GF-D8 (cell line): ENCODE measurements at places on chromosomes 1 and 21.

- DNase-seq, result no peak
These were observed 146.6 kb downstream of the PGBD5 start for GRCh38 chr1:230279583-230279945.

DNA sequence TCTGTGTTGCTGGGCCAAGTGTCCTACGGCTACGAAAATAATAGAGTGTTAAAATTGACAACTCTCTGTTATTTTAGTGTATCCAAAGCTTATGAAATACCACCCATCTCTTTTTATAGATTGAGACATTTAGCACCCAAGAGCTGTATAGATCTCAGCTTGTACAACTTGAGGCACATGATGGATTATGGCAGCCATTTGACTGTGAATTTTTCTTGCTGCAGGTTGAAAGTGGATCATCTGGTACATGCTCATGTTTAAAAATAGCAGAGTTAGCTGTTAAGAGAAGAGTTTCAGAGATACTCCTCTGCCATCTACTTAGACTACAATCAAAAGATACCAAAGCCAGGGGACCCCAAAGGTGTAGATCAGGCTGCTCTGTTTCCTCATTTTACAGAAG lies 49.3 kb upstream of the FAM3B start:
- DNase-seq, result no peak

- no peak for DNase-seq
These were observed 43.3 kb upstream of the SOD1 start for GRCh38 chr21:31616216-31616615.

DNA sequence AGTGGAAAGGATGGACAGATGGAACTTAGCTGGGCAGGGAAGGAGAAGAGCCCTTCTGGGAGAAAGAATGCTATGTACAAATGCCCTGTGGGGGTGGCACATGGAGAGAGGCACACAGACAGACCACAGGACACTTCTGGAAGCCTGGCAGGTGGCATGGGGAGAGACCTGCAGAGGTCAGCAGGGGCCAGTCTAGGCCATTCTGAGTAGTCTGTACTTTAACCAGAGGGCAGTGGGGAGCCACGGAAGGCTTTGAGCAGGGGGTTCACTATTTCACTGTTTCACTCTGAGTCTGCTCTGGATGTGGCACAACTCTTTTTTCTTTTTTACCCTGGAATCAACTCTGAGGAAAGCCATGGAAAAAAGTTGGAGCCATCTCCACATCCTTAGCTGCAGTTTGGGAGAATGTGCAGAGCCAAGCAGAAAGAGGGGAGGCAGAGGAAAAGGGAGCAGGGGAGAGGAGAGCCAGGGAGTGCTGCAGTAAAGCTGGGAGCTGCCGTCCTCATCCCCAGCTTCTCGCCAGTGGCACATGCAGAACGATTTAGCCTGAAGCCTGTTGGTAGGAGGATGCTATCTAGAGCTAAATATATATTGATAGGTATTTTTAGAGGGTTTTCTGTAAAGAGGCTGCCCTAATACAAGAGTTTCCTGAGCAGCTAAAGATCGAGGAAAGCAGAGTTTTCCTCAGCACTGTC lies 34.0 kb downstream of the CACNA1E start:
- no peak for DNase-seq

GRCh38 chr1:178688244-178688643 lies 36.8 kb upstream of the RALGPS2 start:
- no peak for DNase-seq

DNA sequence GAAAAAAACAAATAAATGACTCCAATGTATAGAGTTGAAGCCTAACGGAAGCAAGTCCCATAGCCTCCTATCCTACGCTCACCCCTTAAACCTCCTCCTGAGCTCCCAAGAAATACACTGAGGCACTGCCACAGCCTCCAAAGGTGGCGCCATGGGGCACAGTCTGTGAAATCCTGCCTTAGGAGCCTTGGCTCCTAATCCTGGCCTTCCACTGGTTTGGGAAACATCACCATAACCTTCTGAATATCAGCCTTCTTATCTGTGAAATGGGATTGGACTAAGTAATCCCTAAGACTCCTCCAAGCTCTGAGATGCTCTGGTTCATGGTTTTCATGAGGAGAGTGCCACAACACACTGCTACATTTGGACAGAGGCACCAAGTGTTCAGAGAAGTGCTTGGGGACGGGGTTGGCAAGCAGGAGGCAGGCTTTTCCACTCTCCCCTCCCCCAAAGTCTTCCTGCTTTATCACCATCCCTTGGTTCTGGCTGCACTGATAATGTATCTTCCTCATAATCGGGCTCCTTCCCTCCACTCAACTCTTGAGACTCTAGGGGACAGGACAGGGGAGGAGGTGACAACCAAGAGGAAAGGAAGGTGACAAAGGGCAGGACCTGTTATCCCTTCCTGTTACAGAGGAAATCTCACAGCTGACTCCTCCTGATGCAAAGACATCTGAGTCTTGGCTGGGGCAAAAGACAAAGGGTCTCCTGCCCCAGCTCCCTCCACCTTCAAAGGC lies 2.7 kb downstream of the SLAMF7 start:
- no peak for DNase-seq

GRCh38 chr1:159989581-159989980 lies 35.5 kb upstream of the SLAMF9 start:
- DNase-seq, result no peak

GRCh38 chr1:202229376-202229775 lies 35.8 kb downstream of the LGR6 start:
- no peak for DNase-seq

GRCh38 chr1:117566556-117566955 lies 39.3 kb upstream of the TENT5C start:
- DNase-seq, result no peak

DNA sequence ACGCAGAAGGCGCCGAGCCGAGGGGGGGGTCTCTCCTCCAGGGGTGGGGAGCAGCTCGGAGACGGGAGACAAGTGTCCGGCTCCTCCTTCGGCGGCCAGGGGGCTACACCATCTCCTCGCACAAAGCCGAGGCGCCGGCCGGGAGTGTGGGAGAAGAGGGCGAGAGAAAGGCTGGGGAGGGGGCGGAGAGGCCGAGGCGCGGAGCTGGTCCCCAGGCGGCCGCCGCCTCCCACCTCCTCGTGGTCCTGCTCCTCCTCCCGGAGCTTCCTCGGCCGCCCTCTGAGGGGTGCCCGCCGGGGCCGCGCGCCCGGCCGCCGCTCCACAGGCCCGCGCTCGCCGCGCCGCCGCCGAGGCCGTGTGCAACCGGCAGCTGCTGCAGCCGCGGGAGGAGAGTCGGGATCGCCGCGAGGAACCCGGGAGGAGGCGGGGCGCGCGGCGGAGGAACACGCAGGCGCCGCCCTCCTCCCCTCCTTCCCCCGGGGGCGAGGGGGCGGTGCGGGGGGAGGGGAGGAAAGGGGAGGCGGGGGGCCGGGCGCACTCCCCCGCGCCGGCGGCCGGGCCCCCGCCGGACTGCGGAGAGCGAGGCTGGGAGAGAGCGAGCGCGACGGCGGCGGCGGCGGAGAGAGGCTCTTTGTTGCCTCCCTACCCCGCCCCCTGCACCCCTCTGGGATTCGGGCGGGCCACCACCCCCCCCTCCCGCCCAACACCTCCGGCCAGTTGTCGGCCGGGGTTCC lies at the start of gene ENAH:
ENAH (minus strand) TSS at position 395 of the 734 bp plus-strand sequence. CDS start 433 bp downstream, outside the sequence.
- DNase-seq, result no peak

DNA sequence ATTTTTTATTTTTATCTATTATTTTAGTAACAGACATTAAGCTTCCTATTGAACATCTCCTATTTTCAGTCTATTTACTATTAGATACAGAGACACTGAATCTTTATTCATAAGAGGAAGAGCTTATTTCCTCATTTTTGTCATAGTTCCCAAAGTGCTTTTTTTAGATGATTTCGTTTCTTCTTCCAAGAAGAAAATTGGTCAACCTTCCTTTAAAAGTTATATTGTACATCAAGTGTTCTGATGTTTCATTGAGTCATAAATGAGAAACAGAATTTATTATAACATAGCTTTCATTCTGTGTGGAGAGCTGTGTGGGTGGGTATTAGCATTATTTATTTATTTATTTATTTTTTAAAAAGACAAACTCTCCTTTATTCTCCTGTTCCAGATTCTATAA lies 50.6 kb upstream of the BACH1 start:
- peak; percentile 60 for DNase-seq

- no peak for DNase-seq
These were observed 154.3 kb downstream of the IGSF21 start for GRCh38 chr1:18261891-18262290.

- DNase-seq, result no peak
These were observed 187.6 kb downstream of the VPS13D start for GRCh38 chr1:12417389-12417788.

DNA sequence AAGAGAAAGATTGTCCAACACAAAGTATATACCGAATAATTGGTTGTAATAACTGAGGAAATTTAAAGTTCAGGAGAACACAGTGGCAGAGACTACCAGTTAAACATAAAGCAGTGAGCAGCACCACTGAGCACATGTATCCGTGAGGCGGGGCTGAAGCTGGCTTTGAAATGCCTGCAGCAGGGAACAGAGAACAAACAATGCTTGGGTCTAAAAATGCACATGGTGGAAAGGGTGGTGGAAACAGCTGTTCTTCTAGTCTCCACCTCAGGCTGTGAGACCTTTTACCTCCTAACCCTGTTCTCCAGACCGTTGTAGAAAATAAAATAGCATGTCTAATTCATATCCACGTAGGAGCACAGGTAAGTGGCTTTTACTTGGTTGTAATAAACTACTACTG lies 7.7 kb upstream of the GNG4 start:
- no peak for DNase-seq

DNA sequence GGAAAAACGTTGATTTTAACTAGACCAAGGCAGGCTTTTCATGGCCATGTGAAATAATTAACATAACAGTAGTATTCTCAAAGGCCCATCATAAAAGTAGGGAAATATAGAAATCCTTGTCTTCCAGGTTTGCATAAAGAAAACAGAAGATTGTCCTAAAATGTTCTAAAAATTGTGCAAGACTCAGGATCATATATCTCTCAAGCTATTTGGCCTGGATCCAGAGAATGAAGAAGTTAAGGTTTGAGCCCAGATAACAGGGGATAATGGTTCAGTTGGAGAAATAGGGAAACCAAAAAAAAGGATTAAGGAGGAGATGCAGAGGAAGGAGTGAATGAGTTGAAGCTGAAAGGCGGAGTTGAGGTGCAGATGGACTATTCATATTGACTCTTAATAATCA lies 555.5 kb upstream of the NR5A2 start:
- no peak for DNase-seq

- no peak for DNase-seq
These were observed 814.4 kb upstream of the RGS18 start for GRCh38 chr1:191343816-191344215.

DNA sequence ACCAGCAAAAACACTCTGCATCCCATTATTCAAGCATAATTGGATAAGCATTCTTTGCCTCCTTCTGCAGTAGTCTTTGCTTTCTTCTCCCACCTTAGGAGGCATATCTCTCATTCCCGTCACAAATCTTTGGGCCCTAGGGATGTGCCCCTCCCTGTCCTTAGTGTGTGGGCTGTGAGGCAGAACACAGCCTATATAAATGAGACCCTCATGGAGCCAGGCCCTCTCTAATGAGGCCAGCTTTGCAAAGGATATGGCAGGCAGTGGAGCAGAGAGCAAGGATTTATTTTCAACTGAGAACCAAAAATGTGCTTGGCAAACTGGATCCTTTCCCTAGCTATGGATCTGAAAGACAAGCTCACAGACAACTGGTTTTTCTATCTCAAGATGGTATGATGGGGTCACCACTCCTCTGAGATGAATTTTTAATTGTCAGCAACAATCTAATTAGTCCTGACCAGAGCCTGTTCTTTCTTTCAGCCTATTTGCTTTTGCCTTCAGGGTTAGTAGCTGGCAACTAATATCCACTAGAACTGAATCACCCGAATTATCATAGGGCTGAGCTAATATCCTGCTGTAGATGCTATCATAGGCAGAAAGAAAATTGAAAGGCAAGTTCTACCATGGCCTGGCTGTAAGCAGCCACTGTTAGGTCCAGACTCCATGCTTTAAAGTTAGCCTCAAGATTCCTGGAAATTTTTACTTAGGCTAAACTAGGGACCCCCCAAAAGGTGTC lies 134.2 kb downstream of the SYT2 start:
- DNase-seq, result no peak

DNA sequence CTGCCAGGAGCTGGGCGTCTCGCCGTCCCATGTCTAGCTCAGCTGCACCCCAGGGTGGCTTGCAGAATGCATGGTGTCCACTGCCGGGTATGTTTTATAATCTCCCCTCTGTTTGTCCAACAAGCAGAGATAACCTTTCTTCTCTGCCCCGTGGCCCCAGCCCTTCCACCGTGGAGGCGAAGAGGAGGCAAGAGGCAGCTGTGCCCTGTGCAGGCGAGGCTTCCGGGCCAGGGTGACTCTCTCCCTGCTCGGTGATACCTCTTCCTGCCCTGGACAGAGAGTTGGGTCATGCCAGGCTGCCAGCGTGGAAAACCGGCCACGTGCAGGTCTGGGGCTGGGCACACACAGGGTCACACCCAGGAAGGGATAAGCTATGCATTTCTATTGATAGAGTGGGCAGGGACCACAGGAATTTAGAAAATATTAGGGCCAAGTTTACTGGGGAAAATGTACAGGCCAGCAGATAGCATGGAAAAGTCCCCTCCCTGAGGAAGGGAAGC lies at the start of gene TFF2:
TFF2 (minus strand) TSS at position 68 of the 500 bp plus-strand sequence; CDS start at position 31, 37 bp downstream.
- DNase-seq, result no peak

DNA sequence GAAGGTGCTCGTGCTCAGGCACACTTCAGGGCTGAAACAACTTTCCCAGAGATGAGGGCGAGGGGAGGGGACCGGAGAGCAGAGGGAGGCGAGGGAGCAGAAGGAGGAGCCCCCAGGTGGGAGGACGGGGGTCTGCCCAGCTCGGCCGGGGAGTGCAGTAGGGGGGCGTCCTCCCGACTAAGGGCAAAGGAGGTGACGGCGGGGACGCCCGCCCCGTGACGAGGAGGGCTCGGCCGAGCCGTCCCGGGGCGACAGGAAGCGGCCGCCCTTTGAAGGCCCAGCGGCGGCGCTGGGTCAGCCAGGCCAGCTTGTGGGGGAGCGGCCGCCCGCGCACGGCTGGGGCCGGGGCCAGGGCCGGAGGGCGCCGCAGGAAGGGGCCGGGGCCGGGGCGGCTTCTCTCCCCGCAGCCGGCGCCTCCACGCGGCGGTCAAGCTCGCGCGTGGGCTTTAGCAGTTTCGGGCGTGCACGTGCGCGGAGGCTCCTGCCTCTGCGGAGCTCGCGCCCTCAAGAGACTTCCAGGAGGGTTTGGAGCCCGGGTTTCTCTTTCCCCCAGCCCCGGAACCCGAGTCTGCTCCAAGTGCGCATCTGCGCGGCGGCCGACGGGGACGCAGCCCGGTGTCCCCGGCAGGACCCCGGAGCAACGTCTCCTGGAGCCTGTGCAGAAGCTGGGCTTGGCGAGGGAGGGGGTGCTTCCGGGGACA lies 100.8 kb upstream of the SLC45A1 start:
- DNase-seq, result no peak

DNA sequence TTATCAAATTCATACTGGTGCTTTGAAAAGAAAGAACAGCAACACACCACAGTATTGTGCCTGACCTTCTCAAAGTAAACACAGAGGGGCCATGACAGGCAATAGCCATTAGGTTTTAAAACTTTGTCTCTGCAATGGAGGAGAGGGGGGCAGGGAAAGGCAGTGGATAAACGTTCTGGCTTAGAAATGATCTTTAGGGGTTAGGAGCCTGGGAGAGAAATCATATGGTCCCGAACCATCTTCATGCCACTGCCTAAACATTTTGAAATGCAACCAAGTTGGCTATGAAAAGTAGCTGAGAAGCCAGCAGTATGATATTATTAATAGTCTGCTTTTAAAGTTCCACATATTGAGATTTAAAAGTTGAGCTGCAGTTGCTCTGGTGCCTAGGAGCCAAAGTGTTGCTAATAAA lies 39.8 kb downstream of the PLPP3 start:
- no peak for DNase-seq

- DNase-seq, result no peak
These were observed 149.8 kb downstream of the ZNF648 start for GRCh38 chr1:181911715-181912114.

- DNase-seq, result no peak
These were observed 6.6 kb upstream of the C1orf174 start for GRCh38 chr1:3906672-3907020.
